Upper lobe of right lung (tissue), 1 donor: ENCODE measurements at places on chromosomes 11 and 22.

GRCh38 chr11:83401506-83402225 lies 115.5 kb upstream of the CCDC90B start:
- no peak for DNase-seq
- H3K27ac ChIP-seq, result no peak overlapping the region

GRCh38 chr22:50269970-50270665 lies at the start of gene MAPK11:
Gene MAPK11, minus strand, starts transcription at chr22:50270380. Its CDS starts 88 bp downstream, at chr22:50270292.
- H3K36me3 ChIP-seq, result peaks cover 3% of the 10 kb centered on the region
- H3K27ac ChIP-seq, result peak within 1 kb of the TSS; percentile 63
- H3K27me3 ChIP-seq, result no peaks in the 10 kb centered on the region
- H3K4me1 ChIP-seq, result peaks cover 43% of the 10 kb centered on the region
- no peak for DNase-seq

GRCh38 chr11:75055511-75055910 lies 41.2 kb downstream of the OR2AT4 start:
- no peaks in the 10 kb centered on the region for H3K36me3 ChIP-seq
- no peak overlapping the region for H3K27ac ChIP-seq
- DNase-seq, result no peak
- H3K27me3 ChIP-seq, result no peaks in the 10 kb centered on the region

DNA sequence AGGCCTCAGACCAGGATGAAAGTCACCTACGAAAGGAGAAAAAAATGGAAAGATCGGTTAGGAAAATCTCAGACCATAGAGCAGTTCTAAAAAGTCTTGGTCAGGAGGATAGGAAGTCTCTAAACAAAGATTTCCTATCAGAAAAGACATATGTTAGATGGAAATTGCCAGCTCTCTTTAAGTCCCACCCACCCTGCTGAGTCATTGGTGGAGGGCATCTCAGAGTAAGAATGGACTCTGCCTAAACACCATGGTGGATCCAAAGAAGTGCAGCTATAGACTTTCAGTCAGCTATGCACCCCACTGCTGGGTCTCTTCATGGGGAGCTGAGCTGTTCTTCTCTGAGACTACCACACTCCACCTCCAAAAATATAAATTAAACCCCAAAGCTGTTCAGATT lies 3.7 kb downstream of the OR8B2 start:
- no peaks in the 10 kb centered on the region for H3K27me3 ChIP-seq
- H3K27ac ChIP-seq, result no peak overlapping the region
- H3K4me3 ChIP-seq, result no peak overlapping the region
- no peaks in the 10 kb centered on the region for H3K36me3 ChIP-seq

DNA sequence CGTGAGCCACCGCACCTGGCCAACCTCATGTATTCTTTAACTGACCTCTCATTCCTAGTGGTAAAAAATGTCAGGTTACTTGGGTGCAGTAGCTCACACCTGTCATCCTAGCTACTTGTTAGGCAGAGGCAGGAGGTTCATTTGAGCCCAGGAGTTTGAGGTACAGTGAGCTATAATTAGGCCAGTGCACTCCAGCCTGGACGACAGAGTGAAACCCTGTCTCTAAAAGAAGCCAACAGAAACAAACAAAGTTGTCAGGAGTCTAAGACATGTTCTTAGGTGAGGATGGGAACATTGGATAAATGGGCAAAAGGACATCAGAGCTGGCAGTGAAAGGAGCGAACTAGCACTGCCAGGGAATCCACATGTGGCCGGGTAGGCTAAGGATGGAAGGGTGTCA lies 18.1 kb downstream of the MADD start:
- H3K4me3 ChIP-seq, result no peak overlapping the region
- no peak for DNase-seq
- H3K36me3 ChIP-seq, result peaks cover 99% of the 10 kb centered on the region
- no peak overlapping the region for H3K27ac ChIP-seq
- no peaks in the 10 kb centered on the region for H3K4me1 ChIP-seq

- no peaks in the 10 kb centered on the region for H3K27me3 ChIP-seq
- no peak overlapping the region for H3K27ac ChIP-seq
- H3K4me1 ChIP-seq, result peaks cover 13% of the 10 kb centered on the region
- peak; percentile 82 for DNase-seq
- H3K4me3 ChIP-seq, result no peak overlapping the region
Observed at GRCh38 chr11:66020618-66021357, 5.5 kb downstream of the CATSPER1 start.

DNA sequence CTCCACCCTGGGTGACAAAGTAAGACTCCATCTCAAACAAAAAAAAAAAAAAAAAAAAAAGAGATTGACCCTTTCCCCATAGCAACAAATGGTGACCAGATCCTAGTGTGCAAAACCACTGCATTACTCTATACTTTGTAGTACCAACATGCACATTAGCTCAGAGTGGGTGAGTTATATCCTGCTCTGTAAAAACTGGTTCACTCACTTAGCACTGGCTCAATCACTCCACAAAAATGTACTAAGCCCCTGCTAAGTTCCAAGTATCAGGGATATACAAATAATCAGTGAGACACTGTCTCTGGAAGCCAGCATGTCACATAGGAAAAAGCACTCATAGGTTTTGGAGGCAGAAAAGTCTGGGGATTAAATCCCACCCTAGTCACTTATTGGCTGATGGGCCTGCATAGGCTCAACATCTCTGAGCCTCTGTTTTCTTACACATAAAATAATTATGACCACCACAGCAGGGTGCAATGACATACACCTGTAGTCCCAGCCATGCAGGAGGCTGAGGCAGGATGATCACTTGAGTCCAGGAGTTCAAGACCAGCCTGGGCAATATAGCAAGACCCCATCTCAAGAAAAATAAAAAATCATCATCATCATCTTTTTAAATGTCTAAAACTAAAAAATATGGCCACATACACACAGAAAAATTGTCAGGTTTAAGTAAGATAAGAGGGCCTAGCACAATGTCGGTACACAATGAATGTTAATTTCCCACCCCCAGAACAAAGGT lies 11.9 kb downstream of the FAM168A start:
- no peaks in the 10 kb centered on the region for H3K4me1 ChIP-seq
- no peak overlapping the region for H3K27ac ChIP-seq
- no peaks in the 10 kb centered on the region for H3K36me3 ChIP-seq
- H3K27me3 ChIP-seq, result no peaks in the 10 kb centered on the region
- no peak overlapping the region for H3K4me3 ChIP-seq

GRCh38 chr11:64903291-64903833 lies 13.6 kb downstream of the ATG2A start:
- no peaks in the 10 kb centered on the region for H3K4me1 ChIP-seq
- H3K27ac ChIP-seq, result no peak overlapping the region
- H3K4me3 ChIP-seq, result no peak overlapping the region
- peaks cover 90% of the 10 kb centered on the region for H3K36me3 ChIP-seq
- H3K27me3 ChIP-seq, result no peaks in the 10 kb centered on the region
- DNase-seq, result no peak

DNA sequence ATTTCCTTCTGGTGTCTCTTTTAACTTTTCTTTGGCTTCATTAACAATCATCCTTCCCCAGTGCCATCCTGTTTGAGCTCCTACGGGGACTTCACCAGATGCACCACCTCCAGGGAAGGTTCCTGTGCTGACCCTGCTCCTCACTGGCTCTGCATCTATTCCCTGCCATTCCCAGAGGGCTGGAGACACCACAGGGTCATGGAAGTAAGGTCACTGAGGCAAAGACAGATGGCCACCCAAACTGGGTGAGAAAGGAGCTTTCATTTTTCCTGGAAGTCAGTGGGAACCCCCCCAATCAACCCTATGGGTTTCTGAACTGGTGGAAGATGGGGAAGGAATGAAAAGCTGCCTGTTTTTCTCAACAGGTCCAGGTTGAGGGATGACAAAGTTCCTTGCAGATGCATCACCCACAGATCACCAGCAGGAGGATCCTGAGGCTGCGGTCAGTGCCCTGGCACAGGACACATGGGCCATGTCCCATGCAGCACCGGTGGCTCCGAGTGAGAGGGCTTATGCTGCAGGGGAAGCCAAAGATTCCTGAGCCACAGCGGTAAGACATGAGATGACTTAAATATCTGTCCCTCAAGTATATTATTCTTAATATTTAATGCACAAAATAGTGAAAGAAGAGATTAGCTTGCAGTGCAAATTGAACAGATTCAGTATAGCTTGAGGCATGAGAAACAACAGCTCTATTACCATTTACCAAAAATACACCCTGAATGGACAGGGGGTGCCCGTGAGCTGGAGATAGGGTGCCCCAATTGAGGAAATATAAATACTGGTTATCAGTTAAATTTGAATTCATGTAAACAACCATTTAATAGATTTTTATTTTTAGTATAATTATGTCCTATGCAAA lies 73.0 kb upstream of the VPREB1 start:
- DNase-seq, result no peak
- H3K27ac ChIP-seq, result no peak overlapping the region
- H3K4me3 ChIP-seq, result no peak overlapping the region
- peaks cover 7% of the 10 kb centered on the region for H3K27me3 ChIP-seq
- no peaks in the 10 kb centered on the region for H3K36me3 ChIP-seq

DNA sequence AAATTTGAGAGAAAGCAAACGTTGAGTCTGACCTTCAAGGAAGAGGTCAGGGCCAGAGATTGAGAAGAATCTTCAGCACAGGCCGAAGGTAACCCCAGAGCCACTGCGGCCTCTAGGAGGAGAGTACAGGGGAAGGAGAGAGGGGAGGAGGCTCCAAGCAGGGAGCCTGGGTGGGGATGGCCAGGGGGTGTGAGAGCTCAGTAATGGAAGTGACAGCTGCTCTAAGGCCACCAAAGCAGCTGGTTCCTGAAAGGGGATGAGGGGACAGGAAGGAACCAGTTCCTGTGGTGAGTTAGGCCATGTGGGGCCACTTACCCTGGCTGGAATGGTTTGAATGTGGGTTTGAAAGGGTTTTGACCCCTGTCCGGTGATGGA lies 46.1 kb downstream of the PISD start:
- H3K36me3 ChIP-seq, result peaks cover 40% of the 10 kb centered on the region
- H3K27ac ChIP-seq, result peak overlapping the region; percentile 63
- H3K4me3 ChIP-seq, result no peak overlapping the region
- no peaks in the 10 kb centered on the region for H3K27me3 ChIP-seq
- DNase-seq, result no peak
